ENCODE measurements at places on chromosomes 5 and 9.

DNA sequence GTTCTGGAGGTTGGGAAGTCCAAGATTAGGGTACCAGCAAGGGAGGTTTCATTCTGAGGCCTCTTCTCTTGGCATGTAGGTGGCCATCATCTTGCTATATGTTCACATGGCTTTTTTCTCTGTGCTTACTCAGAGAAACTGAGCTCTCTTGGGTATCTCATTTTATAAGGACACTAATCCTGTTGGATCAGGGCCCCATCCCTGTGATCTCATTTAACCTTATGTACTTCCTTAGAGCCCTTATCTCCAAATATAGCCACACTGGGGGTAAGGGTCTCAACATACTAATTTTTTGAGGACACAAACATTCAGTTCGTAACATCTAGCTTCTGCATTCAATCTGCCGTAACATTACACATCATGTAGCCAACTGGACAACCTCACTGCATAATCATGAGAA is 6.6 kb downstream of the DHX29 start:
- no peak for DNase-seq

DNA sequence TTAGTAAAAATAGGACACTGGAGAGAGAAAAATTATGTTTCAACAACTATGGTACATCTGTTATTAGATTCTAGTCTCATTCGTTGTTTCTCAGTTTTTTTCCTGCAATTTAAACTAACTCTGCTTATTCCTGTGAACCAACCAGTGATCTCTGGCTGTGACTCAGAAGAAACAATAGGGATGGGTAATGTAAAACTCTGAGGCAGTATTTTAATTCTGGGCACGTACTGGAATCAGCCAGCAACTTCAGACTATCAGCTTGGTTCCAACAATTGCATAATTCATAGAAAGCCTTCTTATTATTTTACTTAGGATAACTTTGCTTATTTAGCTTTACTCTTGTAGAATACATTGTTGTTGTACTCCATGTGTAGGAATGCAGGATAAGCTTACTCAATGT is 28.8 kb downstream of the MLLT3 start:
- no peak for DNase-seq

- DNase-seq, result no peak
Observed at GRCh38 chr9:18666986-18667772, 193.2 kb downstream of the ADAMTSL1 start.

DNA sequence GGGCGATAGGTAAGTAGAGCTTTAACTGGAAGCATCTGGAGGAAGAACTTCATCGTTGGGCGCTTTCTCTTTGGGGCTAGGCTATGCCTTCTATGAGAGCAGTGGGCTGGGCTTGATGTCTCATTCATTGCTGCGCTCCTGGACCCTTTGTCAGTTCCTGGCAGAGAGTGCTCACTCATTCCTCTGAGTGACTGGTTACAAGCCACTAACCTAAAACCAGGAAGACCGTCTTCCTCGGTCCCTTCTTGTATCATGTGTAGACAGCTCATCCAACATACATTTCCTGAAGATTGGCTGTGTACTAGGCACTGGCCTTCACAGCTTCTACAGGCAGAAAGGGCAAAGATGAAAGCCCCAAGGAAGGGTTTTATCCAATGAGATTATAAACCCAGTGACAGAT is 6.4 kb downstream of the SWI5 start:
- no peak for DNase-seq

GRCh38 chr9:97425336-97425972 is 13.6 kb downstream of the TDRD7 start:
- no peak for DNase-seq

DNA sequence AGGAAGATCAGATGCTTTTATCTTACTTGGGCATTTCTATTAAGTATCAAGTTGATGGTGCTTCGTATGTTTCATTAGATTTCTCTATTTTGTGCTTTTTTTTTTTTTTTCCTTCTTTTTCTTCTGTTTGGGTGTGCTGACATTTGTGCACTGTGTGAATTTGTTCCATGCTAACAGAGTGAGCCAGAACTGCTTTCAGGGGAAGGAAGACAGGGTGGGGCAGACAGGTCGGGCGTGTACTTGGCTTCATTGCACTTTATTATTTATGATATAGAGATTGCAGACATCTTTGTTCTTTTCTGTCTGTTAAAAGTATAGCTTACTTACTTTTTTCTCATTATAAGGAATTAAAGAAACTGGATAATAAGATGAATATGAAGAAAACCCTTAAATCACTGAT is 112.2 kb downstream of the FGF18 start:
- no peak for DNase-seq

GRCh38 chr5:96709152-96709821 is 47.1 kb downstream of the CAST start:
- DNase-seq, result no peak

- no peak for DNase-seq
Observed at GRCh38 chr9:73583576-73583975, 431.9 kb downstream of the ANXA1 start.

GRCh38 chr9:119322184-119322583 is 47.1 kb downstream of the BRINP1 start:
- DNase-seq, result no peak

DNA sequence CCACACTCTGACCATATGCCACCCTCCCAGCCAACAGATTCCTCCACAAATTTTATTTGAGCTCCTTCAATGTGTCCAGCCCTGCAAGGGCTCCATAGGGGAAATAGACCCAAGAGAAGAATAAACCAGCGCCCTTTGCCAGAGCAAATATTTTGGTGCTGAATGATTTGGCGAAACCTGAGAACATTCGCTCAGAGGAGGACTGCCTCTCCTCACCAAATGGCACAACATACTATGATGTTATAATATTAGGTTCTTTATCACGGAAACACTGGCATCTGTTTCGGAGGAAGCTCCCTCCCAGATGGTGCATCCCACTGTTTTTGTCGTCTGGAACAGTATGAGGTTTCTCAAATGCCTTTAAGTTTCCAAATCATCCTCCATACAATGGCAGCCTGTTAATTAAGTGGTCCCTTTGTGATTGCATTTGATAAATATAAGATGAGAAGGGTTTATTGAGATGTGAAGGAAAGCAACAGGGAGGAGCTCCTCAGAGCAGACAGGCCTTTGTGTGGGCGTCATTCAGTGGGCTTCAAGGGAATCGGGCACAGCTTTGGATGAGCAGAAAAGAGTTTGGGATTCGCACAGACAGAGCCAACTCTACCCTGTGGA is 139.1 kb upstream of the ADRA1B start:
- DNase-seq, result no peak

DNA sequence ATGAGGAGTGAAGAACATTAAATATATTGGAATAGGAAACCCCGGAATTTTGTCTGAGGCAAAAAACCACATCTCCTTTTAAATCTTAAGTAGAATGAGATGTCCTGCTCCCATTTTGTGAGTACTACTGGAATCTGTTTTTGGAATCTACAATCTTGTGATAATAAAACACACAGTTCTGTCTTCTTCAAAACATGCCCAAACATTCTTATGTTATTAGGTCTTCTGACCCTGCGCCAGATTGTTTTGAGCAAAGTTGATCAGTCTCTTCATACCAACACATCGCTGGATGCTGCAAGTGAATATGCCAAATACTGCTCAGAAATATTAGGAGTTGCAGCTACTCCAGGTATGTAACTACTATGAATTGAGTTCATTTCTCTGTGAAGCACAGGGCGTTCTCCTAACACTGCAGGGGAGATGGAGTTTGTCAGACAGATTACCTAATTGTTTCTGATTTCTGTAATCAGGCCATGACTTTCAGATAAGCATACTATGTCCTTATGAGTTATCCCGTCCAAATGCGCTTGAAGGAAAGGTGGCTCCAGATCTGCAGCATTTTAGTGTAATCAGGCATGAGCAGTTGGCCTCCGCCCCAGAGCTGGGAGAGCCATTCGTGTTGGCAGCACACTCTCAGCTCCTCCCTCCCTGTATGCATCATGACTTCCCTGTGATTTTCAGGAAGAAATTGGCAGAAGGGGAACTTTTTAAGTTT is 88.0 kb downstream of the NLN start:
- DNase-seq, result no peak

DNA sequence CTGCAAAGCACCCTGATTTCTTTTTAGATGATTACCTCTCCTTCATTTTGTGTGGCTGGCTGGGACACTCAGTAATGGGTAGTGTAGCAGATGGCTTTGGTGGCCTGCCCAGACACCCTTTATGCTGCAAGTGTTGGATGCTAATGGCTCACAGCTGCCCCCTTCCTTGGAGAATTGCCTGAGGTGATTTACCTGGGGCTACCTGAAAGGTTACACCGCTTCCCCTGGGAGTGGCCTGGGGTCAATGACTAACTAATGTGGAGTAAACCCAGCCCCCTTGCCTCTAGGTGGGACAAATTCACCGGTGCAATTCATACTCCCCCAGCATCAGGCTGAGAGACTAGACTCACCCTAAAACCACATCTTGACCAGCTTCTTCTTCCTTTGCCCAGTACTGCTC is 23.5 kb upstream of the HAND1 start:
- DNase-seq, result no peak

DNA sequence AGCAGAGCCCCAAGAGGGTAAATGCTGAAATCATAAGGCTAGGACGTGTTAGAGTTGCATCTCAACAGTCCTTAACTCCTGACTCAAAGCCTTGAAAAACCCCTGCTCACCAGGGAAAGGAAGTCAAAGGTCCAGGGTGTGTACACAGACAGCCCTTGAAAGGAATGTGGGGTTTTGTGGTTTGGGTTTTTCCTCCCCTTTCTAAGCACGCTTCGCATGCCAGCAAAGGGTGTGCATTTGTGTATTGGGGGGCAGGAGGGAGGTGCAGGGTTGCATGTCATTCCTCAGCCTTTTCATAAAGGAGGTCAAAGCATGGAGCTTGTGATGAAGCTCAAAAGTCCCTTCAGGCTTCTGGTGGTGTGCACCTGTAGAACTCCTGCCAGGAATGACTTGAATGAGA is 17.3 kb upstream of the XPA start:
- no peak for DNase-seq

DNA sequence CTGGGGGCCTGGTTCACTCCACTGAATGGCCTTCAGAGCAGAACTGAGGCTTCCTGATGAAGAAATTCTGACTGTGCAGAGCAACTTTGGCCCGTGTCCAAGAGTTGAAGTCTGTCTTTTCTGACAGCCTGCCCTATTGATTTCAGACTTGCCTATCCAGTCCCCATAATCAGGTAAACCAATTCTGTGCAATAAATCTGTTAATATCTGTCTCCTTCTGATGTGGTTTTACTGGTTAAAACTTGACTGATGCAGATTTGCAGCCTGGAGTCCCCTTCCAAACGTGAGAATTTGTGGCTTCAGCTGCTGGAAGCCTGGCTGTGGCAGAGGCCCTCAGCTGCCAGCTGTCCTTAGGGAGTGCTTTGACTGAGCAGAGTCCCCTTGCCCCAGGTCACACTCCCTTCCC is 283.9 kb upstream of the ANKRD55 start:
- DNase-seq, result no peak

GRCh38 chr9:32247168-32247567 is 137.3 kb upstream of the ACO1 start:
- no peak for DNase-seq

DNA sequence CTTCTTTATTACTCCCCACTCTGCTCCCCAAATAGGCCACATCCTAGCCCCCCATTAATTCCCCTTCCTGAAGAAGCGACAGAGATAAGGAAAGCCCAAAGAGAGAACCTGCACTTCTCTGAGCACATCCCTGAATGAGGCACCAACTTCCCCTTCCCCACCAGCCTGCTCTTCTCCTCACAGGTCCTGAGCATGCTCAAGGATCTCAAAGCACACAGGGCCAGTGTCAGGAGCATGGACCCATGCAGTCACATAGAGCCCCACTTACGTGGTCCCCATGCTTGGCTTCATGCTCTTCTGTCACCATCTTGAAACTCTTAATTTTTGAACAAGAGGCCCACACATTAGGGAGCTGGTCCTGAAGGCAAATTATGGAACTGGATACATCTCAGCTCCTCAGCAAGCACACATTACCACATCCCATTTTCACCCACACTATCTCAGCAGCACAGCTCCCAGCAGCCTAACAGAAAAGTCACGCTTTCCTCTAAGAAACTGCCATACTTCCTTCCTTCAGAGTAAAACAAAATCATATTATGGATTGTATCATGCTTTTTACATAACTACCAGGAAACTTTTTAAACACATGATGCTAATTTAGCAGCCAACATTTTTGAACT is 99.8 kb downstream of the NFIB start:
- no peak for DNase-seq

GRCh38 chr5:22593592-22593991 is 259.6 kb downstream of the CDH12 start:
- no peak for DNase-seq

GRCh38 chr5:171419688-171420430 is 412 bp downstream of the FGF18 start:
- no peak for DNase-seq

DNA sequence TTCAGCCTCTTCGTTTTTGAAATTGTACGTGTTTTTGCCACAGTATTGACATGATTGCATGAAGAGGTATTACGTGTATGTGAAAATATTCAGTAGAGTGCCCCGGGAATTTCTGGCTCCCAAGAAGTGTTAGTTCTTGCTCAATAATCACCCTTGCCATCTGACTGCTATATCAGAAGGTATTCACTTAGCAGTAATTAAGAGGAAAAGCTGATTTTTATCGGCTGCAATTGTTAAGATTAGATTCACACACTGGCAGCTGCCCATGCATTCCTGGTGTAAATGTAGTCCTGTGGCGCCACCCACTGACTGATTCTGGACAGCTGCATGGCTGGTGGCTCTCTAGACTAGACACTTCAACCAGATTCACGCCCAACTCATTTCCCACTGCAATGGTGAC is 440.1 kb upstream of the ADAMTS16 start:
- peak; percentile 80 for DNase-seq

GRCh38 chr9:95854386-95855020 is 21.0 kb upstream of the ERCC6L2 start:
- no peak for DNase-seq

- DNase-seq, result no peak
Observed at GRCh38 chr9:26975728-26976707, 19.8 kb downstream of the IFT74 start.

DNA sequence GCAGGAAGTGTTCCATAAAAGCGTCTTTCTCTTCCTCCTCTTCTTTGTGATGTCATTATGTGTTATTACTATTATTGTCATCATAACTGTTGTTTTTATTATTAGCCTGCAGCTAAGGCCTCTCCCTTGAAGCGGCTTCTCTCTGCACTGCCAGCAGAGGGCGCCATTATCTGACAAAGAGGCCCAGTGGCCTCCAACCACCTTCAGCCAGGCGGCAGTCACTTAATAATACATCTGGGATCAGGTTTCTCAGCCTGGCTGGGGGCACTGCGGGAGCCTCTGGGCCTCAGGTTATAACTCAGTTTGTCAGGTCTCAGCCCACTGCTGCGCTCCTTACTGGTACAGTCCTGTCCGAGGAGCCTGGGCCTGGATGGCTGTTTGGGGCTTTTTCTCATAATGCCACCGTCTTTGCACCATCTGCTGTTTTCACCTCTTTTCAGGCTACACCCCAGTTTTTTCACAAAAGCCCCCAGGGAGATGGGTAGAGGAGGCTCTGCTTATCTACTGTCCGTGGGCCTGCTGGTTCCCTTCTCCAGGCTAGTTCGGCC is 281.9 kb downstream of the NSG2 start:
- peak; percentile 21 for DNase-seq

GRCh38 chr5:38807570-38808483 is 38.0 kb upstream of the OSMR start:
- DNase-seq, result no peak
